Activated naive CD8-positive, alpha-beta T cell treated with anti-CD3 and anti-CD28 coated beads, Interleukin-2, amount 50 U/mL, for 24 hours (primary cell): ENCODE measurements at places on chromosomes 2 and 18.

GRCh38 chr2:160581448-160581847 is 87.8 kb upstream of the RBMS1 start:
- DNase-seq = no peak

- DNase-seq = no peak
These were observed 214.8 kb upstream of the HNRNPA3 start for GRCh38 chr2:176997792-176998169.

DNA sequence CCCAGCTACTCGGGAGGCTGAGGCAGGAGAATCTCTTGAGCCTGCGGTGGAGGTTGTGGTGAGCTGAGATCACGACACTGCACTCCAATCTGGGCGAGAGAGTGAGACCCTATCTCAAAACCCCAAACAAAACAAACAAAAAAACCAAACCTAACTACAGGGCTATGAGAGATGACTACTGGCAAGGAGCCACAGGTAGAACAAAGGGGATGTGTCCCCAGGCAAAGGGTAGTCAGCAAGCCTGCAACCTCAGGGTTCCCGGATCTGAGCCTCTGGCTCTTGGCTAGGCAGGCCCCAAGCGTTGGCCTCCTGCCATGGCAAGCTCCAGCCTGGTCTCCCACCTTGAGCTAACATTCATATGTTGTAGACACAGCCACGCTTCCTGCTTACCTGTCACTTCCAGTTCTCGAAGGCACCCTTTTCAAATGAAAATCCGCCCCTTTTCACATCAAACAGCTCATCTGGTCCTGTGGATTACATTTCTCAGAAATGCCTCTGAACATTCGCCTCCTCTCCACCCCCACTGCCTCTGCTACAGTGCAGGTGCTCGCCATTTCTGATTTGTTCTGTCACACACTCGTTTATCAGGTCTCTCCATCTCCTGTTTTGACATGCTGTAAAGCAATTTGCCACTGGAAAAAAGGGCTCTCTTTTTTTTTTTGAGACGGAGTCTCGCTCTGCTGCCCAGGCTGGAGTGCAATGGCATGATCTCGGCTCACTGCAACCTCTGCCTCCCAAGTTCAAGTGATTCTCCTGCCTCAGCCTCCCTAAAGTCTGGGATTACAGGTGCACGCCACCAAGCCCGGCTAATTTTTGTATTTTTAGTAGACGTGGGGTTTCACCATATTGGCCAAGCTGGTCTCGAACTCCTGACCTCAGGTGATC is 13.1 kb upstream of the ACTR3 start:
- peak; percentile 60 for DNase-seq

- DNase-seq = no peak
These were observed 30.4 kb downstream of the UPP2 start for GRCh38 chr2:158131919-158132566.

GRCh38 chr2:63698786-63699548 is 110.2 kb downstream of the MDH1 start:
- no peak for DNase-seq

DNA sequence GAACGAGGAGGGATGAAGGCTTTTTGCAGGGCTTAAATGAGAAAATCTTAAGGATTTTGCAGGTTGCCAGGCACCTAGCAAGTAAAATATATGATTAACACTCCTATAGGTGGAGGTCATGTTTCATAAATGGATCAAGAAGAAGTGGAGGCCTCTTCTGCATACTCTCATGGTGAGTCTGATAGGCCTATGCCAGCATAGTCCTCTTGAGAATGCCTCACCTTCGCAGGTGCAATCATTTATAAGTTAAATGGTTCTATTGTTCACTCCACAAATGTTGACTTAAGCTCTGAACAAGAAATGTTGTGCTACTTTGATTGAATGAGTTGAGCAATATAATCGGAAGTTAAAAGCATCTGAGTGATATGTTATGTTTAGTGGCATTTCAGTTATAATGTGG is 12.1 kb downstream of the LRRTM1 start:
- DNase-seq = no peak

DNA sequence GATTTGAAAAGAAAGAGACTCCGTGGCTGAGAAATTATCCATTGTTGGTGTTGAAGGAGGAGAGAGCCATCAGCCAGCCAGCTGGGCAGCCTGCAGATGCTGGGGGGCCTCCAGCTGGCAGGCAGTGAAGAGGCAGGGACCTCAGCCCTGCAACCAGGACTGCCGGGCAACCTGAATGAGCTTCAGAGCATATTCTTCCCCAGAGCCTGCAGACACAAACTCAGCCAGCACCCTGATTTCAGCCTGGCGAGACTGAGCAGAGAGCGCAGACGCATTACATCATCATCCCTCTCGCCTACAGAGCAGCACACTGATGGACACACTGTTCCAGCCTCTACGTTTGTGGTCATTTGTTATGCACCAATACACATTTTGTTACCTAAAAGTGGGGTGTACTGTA is 150.7 kb upstream of the RAB6C start:
- DNase-seq = no peak

DNA sequence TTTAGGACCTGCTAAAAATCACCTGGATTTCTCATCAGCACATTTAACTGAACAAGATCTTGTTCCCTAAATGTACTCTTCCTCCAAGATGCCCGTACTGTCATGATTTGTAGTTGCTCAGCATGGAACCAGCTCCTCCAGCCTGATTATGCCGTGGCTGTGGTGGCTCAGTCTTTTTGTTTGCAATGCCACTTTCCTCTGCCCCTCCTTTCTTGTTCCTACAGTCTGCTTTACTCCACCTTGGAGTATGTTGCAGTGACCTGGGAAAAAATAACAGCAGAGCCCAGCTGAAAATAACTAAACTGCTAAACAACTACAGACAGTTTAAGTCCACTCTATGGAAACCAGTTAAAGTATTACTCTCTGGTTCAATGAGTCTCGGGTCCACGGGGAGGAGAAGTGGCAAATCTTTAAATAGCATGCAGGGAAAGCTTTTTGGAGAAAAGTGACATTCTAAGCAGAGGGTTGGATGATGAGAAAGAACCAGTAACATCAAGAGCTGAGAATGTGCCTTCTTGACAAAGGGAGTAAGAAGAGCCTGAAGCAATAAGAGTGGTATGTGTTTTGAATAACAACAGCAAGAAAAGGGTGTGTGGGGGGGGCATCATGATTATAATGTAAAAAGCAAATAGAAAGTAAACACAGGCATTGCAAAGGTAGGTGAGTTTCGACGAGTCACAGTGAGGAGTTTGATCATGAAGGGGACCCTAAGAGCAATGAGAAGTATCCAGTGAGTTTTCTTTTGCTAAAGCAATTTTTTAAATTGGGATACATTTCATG is 225.7 kb downstream of the TMX3 start:
- no peak for DNase-seq

- DNase-seq = no peak
These were observed 3.8 kb downstream of the LIPG start for GRCh38 chr18:49565612-49566011.

DNA sequence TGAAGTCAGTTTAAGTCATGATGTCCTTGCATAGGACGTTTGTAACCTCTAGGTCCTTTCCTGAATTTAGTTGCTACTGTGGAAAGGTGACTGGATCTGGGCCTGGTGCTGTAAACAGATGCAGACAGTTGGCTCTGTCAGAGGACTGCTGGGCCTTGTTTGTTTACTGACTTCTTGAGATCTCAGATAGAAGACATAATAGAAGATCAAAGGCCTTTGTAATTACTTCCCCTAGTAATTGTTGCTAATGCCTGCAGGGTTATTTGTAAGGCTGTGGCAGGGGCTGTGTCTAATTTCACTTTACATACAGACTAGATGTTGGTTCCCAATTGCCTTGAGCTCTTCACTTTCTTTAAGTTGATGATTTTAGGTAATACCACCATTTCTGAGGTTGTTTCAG is 42.5 kb downstream of the LYPD6B start:
- DNase-seq = no peak

DNA sequence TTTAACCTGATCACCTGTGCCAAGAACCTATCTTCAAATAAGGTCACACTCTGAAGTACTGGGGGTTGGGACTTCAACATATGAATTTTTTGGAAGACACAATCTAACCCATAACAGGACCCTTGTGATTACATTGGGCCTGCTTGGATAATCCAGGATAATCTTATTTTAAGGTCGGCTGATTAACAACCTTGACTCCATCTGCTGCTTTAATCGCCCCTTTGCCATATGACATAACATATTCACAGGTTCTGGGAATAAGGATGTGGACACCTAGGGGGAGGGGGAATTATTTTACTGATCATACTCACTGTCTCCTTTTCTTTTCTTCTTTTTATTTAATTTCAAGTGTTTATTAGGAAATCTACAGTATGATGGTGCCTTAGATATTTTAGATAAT is 34.8 kb downstream of the CDH20 start:
- DNase-seq = no peak

GRCh38 chr18:63286926-63287325 is 32.6 kb downstream of the BCL2 start:
- no peak for DNase-seq

DNA sequence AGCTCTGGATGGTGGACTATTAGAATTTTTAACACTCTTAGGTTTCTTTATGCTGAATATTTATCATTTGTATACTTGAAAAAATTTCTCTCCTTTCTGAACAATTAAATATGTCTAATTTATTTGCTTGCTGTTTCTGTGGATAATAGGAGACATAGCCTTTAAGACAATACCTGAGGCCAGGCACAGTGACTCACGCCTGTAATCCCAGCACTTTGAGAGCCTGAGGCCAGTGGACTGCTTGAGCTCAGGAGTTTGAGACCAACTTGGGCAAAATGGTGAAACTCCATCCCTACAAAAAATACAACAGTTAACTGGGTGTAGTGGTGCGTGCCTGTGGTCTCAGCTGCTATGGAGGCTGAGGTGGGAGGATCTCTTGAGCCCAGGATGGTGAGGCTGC is 54.7 kb downstream of the FAM117B start:
- no peak for DNase-seq

DNA sequence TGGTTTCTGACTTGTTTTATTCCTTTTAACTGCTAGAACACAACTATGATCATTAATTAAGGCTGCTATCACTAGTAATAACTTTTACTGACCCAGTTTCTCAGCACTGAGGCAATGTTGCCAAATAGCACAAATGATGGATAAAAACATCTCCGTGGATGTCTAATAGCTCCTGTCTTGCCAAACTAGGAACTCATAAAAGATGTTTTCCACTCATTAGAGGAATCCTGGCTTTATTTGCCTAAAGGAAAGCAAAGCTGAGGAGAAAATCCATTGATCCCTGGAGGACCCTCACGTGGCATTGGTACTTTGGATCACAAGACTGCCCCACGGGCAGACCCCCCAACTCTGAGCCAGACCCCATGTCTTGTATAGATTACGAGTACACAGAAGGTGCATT is 96.1 kb upstream of the ZNF397 start:
- no peak for DNase-seq

DNA sequence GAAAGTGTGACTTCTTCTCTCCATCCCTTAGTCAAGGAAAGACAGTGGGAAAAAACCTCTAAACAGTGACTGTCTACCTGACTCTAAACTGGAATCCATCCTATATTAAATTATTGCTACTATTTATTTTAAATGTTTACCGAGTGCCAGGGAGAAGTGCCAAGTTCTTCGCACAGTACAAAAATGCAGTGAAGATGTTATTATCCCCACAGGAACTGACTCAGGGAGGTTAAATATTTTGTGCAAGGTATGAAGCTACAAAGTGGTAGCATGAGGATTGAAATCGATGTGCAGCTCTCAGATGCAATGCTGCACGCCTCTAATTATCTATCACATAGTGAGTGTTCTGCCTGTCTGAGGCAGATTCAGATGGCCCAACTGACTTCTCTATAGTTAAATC is 91.1 kb downstream of the MEP1B start:
- DNase-seq = no peak

DNA sequence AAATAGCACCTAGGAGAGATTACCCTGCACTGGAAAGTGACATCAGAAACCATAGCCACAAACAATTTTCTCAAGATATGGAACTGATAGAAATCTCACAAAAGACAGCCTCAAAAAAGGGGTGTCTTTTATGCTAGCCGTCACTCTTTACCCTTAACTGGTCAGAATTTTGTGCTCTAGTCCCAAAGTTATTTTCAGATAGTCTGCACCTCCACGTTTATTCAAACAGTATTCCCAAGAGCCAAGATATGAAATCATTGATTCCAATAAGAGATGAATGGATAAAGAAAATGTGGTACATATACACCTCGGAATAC is 23.5 kb upstream of the PMAIP1 start:
- no peak for DNase-seq

DNA sequence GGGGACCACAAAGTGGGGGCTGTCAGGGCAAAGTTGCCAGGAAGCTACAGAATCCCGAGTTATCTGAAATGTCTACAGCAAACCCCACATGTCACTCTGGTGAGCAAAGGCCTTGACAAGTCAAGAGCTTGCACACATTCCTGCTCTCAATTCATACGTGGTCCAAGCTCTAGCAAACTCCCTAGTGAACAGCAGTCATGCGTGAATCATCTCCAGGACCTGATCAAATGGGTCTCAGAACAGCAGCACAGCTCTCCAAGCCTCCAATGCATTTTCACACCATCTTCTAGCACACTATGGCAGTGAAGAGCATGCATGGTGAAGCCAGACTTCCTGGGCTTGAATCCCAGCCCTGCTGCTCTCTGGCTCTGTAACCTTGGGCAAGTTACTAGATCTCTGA is 68.5 kb downstream of the MYO5B start:
- no peak for DNase-seq

GRCh38 chr2:75982719-75983118 is 272.0 kb upstream of the GCFC2 start:
- no peak for DNase-seq

DNA sequence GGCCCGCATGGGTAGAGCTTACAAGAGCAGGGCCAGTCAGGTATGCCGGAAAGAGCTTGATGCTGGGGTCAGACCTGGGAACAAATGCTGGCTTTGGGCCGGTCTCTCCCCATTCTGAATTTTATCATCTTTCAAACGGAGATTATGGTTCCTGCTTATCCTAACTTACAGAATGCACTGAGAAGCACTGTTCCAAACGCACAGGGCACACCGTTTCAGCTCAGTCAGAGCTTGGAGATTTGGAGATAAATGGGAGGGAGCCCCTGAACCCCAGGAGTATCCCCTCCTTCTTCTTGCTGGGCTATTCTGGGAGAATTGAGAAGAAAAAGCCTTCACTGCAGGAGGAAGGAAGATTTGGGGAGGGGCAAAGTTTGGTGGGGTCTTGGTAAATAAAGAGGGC is 169.4 kb downstream of the DDX1 start:
- no peak for DNase-seq

GRCh38 chr2:46286715-46287114 is 10.5 kb upstream of the EPAS1 start:
- DNase-seq = no peak
